GM10248 (cell line): ENCODE measurements at places on chromosomes 4 and X.

GRCh38 chr4:6852582-6852981 is 57.0 kb upstream of the TBC1D14 start:
- no peak for DNase-seq

GRCh38 chr4:188175288-188175687 is 36.0 kb downstream of the TRIML1 start:
- DNase-seq, result no peak

- no peak for DNase-seq
Observed at GRCh38 chr4:90183254-90183653, 56.1 kb downstream of the CCSER1 start.

DNA sequence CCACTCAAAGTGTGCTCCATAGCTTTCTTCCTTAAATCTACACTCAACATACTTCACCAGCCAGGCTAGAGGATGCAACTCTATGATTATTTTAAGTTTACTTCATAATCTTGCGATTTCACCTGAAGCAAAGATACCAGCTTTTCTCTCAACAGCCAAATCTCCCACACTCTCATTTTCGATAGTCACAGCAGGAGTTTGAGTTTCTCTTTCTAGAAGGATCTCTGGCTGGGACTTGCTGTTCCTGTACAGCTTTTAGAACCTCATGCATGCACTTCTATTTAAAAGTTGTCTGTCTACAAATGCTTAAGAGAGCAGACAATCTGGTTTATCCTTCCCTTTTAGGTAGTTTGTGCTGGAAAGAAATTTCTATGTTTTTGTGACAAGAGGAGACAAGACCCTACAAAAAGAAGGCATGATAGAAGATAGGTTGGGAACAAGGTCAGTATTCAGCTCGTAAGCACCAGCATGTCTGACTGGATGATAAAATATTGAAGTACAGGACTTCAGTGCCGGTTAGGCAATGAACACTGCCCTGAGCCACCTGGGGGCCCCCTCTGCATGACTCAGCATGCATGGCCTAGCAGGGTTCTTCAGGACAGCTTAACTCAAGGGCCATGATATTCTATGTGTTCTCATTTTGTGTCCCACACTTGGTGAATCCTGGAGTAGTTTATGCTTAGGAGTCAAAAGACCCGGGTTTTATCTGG is 65.6 kb downstream of the ATXN3L start:
- peak; percentile 14 for DNase-seq

GRCh38 chrX:13876652-13877051 is 59.8 kb upstream of the GPM6B start:
- DNase-seq, result no peak

DNA sequence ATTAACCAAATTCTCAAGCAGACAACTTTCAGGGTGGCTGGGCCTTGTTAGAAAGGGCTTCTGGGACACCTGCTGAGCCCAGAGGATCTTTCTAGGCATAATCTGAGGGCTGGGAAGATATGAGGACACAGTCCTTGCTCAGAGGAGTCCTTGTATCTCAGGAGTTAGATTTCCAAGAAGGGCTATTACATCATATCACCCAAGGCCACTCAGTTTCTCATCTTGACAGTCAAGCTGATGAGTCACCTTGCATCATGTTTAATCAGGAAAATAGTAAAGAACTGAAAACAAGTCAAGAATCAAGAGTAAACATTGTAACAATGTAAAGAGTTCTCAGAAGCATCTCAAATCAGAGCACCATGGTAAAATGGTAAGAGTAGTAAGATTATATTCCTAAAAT is 4.0 kb downstream of the PCYT1B start:
- DNase-seq, result no peak

- no peak for DNase-seq
Observed at GRCh38 chrX:30283456-30284200, 25.6 kb downstream of the NR0B1 start.

- DNase-seq, result no peak
Observed at GRCh38 chrX:97602465-97603258, 719.0 kb downstream of the RPA4 start.

DNA sequence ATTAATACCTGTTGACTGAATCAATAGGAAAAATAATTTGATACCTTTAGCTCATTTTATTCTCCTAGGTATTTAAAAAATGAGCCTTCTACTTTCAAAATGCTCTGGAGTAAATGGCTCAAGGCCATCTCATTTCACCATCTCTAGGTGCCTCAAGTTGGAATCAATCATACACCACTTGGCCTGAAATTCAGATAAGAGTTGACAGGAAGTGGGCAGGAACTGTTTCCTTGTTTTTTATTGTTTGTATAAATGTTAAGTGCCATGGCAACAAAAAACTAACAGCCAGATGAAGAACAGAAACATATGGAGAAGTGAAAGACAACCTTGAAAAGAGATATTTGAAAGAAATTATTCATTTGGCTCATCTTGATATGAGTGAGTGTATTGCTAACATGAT is 12.4 kb downstream of the LIMCH1 start:
- DNase-seq, result no peak

GRCh38 chrX:142249721-142250120 is 44.6 kb upstream of the MAGEC2 start:
- no peak for DNase-seq

- peak; percentile 34 for DNase-seq
Observed at GRCh38 chr4:16082426-16083240, 1.2 kb downstream of the PROM1 start.

GRCh38 chrX:153520287-153520917 is 3.0 kb downstream of the ATP2B3 start:
- DNase-seq, result no peak

DNA sequence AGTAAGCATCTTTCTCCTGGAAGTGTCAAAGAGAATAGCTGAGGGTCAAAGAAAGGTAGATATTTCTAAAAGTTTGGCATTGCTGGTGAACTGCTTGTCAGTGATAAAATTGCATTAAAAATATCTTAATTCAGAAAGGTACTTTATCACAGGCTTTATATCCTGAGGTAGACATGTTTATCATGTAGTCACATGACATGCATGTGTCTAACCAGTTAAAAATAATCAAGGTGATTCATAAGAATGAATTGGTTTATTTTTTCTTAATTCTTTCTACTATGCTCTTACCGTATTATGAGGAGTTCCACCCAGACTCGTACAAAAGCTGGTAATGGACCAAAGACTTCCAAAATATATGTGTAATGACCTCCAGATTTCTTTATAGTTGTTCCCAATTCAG is 6.1 kb downstream of the SLC7A11 start:
- no peak for DNase-seq

DNA sequence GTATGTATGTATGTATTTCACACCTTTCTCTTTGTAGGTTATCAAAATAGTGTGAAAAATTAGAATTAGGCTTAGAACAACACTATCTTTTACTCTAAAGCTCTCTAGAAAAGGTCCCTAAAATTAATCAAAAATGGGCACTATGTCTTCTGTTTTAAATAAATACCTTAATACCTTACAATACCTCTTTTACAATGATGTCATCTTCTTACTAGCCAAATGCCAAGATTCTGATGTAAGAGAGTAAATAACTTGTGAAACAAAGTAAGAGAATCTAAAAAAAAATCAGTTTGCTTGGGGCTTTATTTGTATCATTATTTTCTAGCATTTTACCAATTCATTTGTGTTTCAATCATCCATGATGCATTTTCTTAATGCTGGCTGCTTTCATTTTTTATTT is 402.2 kb upstream of the MAGEB2 start:
- DNase-seq, result no peak

DNA sequence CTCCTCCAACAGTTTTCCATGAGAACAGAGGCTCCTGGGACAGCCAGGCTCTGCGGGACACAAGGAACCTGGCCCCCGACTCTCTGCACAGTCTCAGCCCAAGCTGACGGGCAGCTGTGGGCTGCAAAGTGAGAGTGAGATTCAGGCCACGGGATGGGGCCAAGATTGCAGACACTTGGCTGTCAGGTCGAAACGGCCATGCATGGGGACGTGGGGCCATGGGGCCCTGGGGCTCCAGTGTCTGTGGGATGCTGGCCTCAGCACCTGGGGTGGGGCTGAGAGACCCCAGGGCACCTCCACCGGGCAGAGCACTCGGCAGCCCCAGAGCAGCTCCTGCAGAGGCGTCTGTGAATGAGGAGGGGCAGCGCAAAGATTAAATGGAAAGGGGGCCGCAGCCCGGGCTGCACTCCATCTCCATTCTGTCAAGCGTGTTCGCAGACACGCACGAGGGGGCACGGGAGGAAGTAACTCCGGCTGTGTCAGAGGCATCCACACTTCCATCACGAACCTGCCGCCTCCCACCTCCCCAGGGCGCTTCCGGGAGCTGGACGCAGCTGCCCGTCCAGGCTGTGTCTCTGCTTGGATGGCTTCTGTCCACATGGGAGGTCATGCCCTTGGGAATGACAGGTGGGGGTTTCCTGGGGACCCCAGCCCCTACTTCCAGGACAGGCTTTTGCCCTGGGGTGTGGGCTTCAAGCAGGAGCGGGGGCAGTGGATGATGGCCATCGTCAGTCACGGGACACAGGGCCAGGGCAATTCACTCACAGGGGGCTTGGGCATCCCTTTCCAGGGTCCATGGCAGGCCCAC is 82.8 kb upstream of the NKX1-1 start:
- no peak for DNase-seq

- no peak for DNase-seq
Observed at GRCh38 chr4:173165706-173166105, 2.9 kb upstream of the GALNT7 start.

GRCh38 chr4:93157986-93158385 is 670.6 kb upstream of the ATOH1 start:
- no peak for DNase-seq

GRCh38 chrX:115988825-115989224 is 181.7 kb upstream of the AGTR2 start:
- DNase-seq, result no peak

DNA sequence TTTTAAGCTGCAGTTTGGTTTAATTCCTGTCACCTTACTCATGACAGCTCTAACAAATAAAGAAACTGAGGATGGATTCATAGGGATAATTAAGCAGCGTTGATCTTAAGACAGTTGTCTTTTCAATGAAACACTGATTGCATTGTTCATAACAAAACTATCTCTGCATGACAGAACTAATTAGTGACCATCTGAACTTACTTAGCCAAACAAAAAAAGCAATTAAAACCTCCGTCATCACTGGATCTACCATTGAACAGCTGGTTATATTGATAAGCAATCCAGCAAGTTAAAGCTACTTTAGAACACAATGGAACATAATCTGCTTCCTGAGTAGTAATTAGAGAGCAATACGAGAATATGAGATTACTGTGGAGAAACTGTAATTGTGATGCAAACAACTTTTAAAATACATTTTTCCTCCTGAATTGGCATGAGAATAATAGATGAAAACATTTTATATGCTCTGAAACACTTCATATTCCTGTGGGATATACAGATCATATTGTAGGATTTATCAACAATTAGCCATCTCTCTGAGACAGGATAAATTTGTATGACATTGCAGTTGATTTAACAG is 2576.8 kb downstream of the PCDH7 start:
- DNase-seq, result no peak

GRCh38 chr4:83036991-83037665 is 2.1 kb downstream of the COPS4 start:
- no peak for DNase-seq

DNA sequence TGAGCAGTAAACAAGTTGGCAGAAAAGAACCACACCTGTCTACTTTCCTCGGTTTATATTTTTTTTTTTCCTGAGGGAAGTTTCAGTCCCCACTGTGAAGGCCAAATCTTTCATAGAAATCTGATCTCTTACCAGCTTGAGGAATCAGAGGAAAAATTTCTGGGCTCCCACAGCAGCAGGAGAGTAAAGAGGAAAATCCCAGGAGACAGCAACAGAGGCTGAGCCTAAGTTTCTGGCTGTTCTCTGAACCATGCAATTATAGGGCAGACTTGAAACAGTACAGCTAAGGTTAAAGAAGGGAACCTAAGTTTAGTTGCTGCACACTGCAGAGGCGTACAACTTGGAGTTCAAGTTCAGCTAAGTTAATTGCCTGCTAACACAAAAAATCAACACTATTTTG is 1090.9 kb upstream of the INTU start:
- DNase-seq, result no peak

- DNase-seq, result no peak
Observed at GRCh38 chrX:97531825-97532224, 648.1 kb downstream of the RPA4 start.

DNA sequence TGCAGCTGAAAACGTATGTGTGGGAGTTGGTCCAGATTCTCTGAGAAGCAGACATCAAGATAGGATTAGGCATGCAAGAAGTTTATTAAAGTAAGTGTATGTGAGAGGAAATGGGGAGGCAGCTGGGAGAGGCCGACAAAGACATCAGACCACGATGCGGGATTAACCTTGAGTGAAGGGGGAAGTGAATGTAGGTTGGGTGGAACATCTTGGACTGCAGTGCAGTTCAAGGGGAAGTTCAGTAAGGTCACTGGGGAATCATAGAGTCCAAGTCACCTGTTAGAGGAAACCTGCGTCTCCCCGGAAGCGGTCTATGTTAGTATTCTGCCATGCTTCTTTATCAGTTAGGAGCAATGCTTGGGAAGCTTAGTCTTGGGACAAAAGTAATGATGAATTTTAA is 22.0 kb downstream of the CXCL8 start:
- DNase-seq, result no peak

DNA sequence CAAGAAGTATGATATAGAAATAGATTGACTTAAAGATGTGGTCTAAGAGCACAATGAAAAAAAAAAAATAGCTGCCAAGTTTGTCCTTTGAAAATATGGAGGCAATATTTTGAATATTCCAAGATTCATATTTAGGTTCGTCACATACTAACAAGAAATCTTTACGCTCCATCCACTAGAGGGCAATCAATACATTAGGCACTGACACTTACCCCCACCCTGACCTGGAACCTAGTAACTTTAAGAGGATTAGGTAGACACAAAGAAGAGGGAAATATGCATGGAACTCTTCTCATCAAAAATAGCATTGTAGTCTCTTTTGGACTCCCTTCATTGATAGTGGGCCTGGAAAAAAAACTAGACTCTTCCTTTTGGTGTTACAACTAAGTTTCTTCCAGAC is 1108.1 kb downstream of the PCDH19 start:
- no peak for DNase-seq

- peak; percentile 48 for DNase-seq
Observed at GRCh38 chr4:184473499-184474262, 669 bp downstream of the IRF2 start.

DNA sequence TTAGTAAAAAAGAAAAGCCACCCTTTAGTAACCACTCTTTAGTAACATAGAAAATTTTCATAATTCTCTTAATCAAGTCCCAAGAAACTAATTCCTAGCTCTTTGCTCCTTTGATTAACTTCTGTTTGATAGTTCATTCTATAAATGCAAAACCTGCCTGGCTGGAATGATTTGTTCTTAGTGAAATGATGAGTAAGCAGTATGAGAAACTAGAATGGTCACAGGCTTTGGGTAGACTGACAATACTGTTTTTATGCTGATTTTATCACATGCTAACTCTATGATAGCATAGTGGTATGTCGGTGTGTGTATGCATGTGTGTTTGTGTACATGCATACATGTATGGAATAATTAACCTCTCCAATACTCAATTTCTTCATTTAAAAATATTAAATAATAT is 81.2 kb downstream of the SYTL5 start:
- no peak for DNase-seq

GRCh38 chrX:55452833-55453124 is 852 bp downstream of the MAGEH1 start:
- DNase-seq, result no peak

- no peak for DNase-seq
Observed at GRCh38 chr4:164337219-164337944, 416.5 kb upstream of the SMIM31 start.
